Daoy (cell line): ENCODE measurements at places on chromosomes 4 and X.

- DNase-seq: no peak
Observed at GRCh38 chr4:173748353-173748752, 218.3 kb upstream of the HAND2 start.

DNA sequence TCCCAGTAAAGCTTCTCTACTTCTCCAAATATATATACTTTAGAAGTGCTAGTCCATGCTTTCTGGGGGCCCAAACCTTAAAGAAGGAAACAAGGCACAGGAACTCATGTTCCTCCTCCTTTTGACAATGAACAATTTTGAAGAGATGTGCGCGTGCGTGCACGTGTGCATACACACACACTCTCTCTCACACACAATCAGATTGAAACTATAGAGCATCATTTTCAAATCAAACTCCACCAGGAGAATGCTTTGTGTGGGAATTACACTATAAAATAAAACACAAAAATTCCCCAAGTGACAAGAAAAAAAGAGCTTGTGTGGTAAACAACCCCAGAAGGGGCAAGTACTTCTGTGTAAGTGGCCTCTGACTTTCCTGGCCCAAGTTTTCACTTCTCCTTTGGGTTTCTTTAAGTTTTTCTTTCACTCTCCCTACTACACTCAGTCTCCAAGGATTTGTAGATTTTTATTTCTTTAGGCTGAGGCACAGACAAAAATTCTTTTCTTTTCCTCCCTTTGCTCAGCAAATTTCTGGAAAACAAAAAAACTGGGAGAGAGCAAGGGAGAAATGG is 46.6 kb upstream of the SHISA3 start:
- no peak for DNase-seq

DNA sequence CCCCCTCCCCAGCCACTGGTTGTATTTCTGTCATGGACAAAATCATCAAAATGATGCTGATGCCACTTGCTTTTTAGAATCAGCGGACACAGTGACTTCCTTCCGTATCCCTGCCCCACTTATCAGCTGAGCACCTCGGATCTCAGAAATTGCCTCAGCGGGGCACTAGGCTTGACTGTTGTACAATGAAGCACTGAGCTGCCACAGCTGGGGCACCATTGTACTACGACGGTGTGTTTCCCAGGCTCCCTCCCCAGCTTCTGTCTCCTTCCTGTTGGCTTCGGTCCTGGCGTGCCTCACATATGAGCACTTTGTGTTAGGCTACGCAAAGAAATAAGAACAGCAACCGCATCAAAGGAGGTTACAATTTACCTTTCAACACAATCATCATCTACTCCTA is 82.4 kb downstream of the F11 start:
- DNase-seq: peak; percentile 11

DNA sequence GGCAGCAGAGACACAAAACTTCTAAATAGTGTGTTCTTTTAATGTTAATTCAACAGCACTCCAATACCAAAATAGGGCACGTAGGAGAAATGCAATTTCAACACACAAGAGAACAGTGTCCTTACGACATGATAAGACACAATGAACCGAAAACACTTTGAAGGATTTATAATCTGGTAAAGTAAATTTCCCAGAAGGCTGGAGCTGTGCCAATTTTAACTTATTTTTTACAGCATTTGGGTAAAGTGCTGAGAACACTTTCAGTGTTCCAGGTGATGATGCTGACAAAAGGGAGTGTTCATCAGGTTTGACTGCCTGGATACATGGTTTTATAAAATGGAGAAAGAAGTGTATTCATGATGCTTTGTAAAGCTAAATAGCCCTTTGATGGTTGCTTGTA is 76.5 kb downstream of the MAPK10 start:
- DNase-seq: no peak

DNA sequence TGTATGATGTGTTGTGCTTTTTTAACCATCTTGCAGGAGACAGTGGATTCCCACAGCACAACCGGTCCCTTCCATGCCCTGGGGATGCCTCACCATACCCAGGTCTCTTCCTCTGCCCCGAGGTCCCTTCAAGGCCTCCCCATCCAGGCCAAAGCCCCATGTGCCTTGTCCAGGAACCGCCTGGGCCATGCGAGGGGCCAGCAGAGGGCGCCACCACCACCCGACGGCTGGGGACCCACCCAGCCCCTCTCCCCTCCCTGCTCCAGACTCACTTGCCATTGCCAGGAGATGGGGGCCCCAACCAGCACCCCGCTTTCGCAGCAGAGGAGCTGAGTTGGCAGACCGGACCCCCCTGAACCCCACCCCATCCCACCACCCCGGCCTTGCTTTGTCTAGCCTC is 485.5 kb downstream of the TRAM1L1 start:
- DNase-seq: peak; percentile 24

- DNase-seq: no peak
Observed at GRCh38 chrX:69493193-69493592, 10.9 kb upstream of the NALF2 start.

- DNase-seq: no peak
Observed at GRCh38 chrX:8044947-8045346, 117.7 kb upstream of the PNPLA4 start.

DNA sequence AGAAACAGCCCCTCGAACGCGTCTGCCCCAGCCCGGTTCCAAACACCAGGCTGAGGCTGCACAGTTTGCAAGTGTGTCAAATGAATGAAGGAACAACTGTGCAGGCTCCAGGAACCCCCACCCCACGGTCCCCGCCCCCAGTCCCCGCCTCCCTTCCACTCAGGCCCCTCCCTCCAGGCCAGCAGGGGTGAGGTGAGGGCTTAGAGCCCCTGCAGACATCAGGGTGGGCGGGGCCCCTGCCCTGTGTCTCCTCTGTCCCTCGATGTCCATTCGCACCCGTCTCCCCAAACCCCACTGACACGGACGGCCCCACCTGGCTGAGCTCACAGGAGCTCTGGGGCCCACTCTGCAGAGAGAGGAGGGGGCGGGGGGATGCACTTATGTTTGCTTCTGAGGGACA is 28.5 kb downstream of the TACC3 start:
- no peak for DNase-seq

- DNase-seq: no peak
Observed at GRCh38 chr4:88738180-88738579, 40.6 kb upstream of the NAP1L5 start.

DNA sequence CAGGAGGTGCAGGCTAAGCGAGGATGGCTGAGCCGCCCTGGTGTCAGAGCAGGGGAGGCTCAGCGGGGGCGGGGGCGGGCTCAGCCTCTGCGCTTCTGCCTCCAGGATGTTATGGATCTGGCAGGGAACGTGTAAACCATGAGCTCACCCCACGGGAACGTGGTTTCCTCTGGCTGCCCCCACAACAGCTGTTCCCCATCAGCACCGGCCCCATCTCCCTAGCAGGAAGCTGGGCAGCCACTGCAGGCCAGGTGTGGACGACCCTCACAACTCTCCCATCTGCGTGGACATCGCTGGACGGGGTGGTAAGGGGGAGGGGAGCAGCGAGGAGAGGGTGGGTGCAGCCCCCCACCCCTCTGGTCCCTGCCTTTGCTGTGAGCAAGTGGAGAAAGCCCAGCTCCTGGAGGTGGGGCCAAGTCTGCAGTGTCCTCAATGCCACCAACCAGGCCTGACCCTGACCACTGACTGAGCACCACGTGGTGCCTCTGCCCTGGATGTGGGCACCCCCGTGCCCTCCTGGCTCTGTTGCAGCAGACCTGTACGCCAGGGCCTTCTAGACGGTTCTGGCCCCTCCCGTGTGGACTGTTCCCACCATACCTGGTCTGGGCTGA is 28.1 kb upstream of the SPON2 start:
- DNase-seq: peak; percentile 92

GRCh38 chr4:184102488-184102887 is 115.2 kb downstream of the ENPP6 start:
- no peak for DNase-seq

- DNase-seq: peak; percentile 2
Observed at GRCh38 chrX:111270339-111270738, at the start of gene CAPN6. CAPN6 (minus strand) TSS chrX:111270483; CDS start chrX:111263936, 6,547 bp downstream.

- no peak for DNase-seq
Observed at GRCh38 chr4:147173797-147174432, 228.3 kb upstream of the TTC29 start.

GRCh38 chrX:5528057-5528456 is 700.6 kb downstream of the NLGN4X start:
- DNase-seq: no peak

DNA sequence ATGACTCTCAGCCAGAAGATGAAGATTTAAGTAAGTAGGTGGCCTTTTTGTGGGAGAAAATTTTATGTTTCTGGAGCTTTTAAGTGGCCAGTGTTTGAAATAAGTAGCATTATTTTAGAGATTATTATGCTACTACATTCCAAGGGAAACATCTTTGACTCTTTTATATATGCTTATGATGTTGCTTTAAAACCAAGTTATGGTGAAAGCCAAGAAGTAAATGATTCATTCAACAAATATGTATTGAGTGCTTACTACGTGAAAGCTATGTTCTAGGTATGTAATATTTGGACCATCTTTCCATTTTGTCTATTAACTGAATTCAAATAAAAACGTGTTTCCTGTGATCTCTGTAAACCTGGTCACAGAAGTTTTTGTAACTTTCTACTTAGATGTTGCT is 58.3 kb downstream of the ZFX start:
- DNase-seq: no peak

- peak; percentile 91 for DNase-seq
Observed at GRCh38 chr4:173252024-173252935, 81.9 kb downstream of the HMGB2 start.

DNA sequence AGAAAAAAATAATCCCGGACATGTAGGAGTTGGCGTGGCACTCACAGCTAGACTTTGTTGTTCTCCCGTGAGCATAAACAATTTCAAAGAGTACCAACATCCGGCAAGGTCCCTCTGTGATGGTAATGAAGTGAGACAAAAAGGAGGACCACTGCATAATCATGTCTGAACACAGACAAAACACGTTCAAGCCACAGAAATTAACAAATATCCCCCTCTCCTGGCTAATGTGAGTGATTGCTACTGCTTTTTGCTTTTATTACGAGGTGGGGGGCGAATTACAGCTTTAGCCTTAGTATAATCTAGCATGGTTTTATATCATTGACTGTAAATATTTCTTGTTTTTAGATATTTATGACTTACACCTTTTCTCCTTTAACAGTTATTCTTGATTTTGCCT is 118.5 kb downstream of the PLS3 start:
- DNase-seq: peak; percentile 6

- DNase-seq: peak; percentile 76
Observed at GRCh38 chr4:112170451-112170993, 25.3 kb downstream of the FAM241A start.

GRCh38 chrX:46502848-46503247 is 42.4 kb downstream of the ZNF674 start:
- no peak for DNase-seq

DNA sequence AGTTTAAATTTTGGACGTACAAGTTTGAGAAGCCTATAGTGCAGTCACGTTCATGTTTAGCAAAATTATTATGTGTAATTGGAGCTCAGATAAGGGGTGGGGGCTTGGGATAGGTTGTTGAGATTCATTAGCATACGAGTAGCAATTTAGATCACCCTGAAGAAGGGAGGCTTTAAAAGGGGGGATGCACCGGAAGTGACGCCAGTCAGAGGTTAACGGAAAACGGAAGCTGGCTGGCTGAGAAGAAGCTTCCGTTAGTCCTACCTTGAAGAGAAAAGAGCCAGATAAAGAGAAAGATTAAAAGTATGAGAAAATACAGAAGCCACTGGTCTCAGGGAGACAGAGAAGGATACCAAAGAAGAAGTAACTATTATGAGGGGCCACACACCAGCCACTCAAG is 1.1 kb upstream of the NXT2 start:
- DNase-seq: no peak

DNA sequence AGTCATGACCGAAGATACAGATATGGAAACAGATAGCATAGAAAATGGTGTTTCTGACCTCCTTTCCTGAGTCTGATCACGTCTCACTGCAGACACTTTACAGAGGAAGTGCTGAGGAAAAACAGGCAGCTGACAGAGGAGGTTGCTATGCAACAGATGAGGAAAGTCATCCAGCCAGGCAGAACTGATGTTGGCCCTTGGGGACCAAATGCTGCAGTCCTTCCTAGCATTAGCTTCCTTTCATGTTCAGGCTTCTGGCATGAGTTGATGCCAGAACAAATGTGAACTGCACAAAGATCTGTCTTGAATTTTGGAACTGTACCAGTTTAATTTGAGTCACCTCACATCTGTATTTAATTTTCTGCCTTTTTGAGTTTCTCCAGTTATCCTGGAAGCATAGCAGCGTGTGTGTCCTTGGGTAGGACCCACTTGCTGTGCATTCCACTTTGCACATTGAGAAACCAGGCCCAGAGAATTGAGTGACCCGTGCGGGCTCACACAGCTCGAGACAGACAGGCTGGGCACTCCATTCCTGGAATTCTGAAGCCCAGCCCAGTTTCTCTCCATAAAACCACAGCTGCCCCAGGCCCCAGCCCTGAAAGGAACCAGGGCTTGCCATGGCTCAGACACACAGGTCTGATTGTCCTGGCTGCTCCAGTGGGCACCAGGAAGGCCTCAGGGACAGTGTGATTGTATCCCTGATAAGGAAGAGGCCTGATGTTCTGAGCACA is 1.4 kb upstream of the MAGED1 start:
- DNase-seq: peak; percentile 6

GRCh38 chrX:70478526-70479245 is 34.1 kb downstream of the DLG3 start:
- peak; percentile 15 for DNase-seq

- no peak for DNase-seq
Observed at GRCh38 chr4:67101612-67102011, 443.7 kb downstream of the CENPC start.

DNA sequence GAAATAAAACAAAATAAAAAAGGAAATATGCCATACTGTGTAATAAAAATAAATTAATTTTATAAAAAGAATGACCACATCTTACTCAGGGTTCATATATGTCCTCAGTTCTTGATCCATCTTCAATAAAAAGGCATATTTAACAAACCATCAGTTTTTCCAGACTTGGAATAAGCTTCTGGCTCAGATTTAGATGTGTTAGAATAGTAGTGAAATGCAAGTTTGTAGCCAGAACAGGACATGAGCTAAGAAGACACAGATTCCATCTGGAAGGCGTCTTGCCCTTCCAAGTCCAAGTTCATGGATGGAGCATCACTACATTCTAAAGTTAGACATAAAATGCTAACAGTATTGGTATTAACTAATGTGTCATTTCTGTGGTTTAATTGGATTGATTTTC is 10.3 kb upstream of the LSM6 start:
- no peak for DNase-seq

GRCh38 chr4:82217986-82218715 is 155.6 kb downstream of the HNRNPD start:
- DNase-seq: no peak

GRCh38 chrX:131942034-131942433 is 81.1 kb upstream of the STK26 start:
- DNase-seq: no peak
